Kasumi-1 (cell line): ENCODE measurements at places on chromosomes 6 and 20.

GRCh38 chr6:34958734-34959133 lies 69.7 kb downstream of the ANKS1A start:
- DNase-seq = no peak

- DNase-seq = no peak
Measured at GRCh38 chr6:112352607-112353006, 5.5 kb downstream of the RFPL4B start.

DNA sequence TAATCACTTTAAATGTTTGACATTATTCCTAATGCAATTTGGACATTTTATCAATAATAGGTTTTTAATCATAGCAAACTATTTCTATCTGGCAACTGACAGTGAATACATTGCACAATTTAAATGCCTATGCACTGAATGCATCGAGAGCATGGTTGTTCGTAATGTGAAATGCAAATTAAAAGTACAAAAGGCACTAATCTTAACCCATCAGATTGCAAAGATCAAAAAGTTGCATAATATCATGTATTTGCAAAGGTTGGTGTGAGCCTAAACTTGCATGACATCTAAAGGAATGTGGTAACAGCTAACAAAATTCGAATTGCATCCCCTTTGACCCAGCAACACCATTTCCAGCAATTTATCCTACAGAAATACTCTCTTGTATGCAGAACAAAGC lies 469.9 kb upstream of the IRAK1BP1 start:
- no peak for DNase-seq

DNA sequence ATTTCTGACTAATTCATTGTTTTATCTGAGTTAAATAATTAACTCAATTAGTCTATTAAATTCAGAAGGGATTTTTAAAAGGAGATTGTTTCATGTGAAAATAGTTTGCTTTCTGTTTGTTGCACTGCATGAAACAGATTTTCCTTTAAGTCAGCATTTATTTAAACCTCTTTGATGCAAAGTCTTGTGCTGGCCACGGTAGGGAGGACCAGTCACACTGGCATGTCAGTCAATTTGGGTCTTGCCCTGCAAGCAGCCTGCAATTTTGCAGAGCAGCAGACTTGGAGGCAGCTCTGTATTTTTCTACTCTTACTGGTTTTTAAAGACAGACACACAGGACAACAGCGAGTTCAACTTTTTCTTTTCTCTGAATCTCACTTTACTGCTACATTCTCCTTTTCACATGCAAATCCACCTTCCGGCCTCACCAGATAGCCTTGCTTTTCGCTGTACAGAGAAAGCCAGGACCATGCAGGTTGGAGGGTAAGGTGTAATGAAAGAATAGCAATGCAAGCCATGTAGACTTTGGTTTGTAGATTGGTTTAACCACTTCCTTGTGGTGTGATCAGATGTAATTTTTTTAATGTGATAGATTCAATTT lies 689.9 kb upstream of the AGPAT4 start:
- DNase-seq = no peak

GRCh38 chr6:39080246-39080875 lies 31.8 kb downstream of the GLP1R start:
- no peak for DNase-seq

- no peak for DNase-seq
Measured at GRCh38 chr6:79372757-79373156, 138.3 kb upstream of the HMGN3 start.
